ENCODE measurements at places on chromosomes 11 and 22. TPM values are rescaled to one million over a fixed set of nuclear protein-coding genes. Genes with fewer than 3 reads are reported as not detected.

DNA sequence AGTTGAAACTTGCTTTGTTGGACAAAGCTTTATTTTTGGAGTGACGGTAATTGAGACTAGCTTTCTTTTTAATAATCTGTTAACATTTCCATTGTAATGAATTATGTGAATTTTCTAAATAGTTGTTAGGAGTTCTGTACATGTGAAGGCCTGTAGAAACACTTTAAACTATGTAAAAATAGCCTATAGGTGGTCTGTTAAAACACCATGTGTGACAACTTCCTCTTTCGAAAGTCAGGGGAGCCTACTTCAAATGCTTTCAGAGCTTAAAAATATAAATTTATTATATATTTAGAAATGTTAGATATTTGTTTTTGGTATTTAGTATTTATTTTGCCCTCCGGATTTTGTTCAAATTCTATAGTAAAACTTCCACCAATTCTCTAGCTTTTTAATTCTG is 28.7 kb downstream of the DDIAS start:
- no peak overlapping the region for H3K27ac ChIP-seq
- DNase-seq: no peak
- no peaks in the 10 kb centered on the region for H3K4me1 ChIP-seq
- no peaks in the 10 kb centered on the region for H3K36me3 ChIP-seq
- H3K4me3 ChIP-seq: no peak overlapping the region

HSPB2 gene
- 1.9 TPM for total RNA-seq

- no peak for DNase-seq
- H3K4me3 ChIP-seq: no peak overlapping the region
- no peaks in the 10 kb centered on the region for H3K4me1 ChIP-seq
- peaks cover 40% of the 10 kb centered on the region for H3K36me3 ChIP-seq
- no peak overlapping the region for H3K27ac ChIP-seq
Observed at GRCh38 chr11:86274503-86274902, 27.5 kb upstream of the HIKESHI start.

GRCh38 chr11:45885921-45886721 is 670 bp downstream of the MAPK8IP1 start:
- H3K36me3 ChIP-seq: peaks cover 5% of the 10 kb centered on the region
- no peak for DNase-seq
- no peak overlapping the region for H3K27ac ChIP-seq

DNA sequence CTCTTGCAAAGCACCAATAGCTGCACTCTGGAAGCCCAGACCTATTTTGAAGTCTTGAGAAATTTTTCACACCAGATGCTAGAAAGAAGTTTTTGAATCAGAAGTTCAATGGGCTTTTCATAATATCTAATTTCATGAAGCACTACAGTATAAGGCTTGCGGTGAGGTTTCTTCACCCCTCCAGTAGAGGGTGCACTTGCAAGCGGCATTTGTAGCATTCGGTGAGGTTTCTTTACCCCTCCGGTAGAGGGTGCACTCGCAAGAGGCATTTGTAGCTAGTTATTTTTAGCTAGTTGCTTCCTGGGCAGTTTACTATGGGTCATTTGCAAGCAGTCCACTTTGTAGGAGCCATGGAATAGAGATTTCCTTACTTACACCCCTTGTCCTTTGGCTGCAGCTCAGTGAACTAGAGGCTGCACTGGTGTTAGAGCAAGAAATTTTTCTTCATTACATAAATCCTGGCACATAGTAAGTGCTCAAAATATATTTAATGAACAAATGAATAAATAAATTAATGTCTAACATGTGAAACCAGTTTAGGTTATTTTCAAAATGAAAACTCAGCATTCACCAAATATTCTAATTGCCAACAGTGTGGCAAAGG is 7.8 kb upstream of the NOX4 start:
- H3K27me3 ChIP-seq: no peaks in the 10 kb centered on the region
- DNase-seq: no peak
- H3K4me1 ChIP-seq: peaks cover 26% of the 10 kb centered on the region
- H3K4me3 ChIP-seq: no peak overlapping the region

GRCh38 chr11:29119116-29119515 is 897.7 kb downstream of the KCNA4 start:
- peak; percentile 21 for DNase-seq
- H3K27ac ChIP-seq: peak overlapping the region; percentile 99
- H3K4me1 ChIP-seq: peaks cover 64% of the 10 kb centered on the region
- peak overlapping the region; percentile 86 for H3K4me3 ChIP-seq
- H3K36me3 ChIP-seq: no peaks in the 10 kb centered on the region

GRCh38 chr22:19873138-19873959 is 18.7 kb upstream of the GNB1L start:
- no peak overlapping the region for H3K27ac ChIP-seq
- no peak for DNase-seq
- H3K4me3 ChIP-seq: no peak overlapping the region
- H3K4me1 ChIP-seq: peaks cover 12% of the 10 kb centered on the region
- H3K36me3 ChIP-seq: no peaks in the 10 kb centered on the region
- H3K27me3 ChIP-seq: no peaks in the 10 kb centered on the region

MUC6 gene
- not detected for total RNA-seq

DNA sequence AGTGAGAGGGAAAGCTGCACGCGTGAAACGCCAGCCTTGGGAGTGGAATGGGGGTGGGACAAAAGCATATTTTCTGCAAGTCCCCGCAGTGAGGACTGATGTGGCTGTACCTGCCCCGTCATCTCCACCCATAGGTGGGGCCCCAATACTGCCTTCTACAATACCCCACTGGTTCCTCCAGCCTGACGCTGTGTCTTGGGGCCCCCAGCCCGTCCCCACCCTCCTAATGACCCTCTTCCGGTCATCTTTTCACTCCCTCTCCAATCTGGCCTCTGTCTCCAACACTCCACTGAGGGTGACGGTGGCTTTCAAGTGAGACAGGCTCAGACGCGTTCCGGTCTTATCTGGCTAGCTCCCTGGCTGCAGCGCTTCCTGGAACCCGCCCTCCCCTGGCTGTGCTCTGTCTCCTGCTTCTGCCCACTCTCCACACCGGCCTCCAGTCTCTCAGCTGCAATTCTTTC is 104.2 kb downstream of the MICAL3 start:
- no peaks in the 10 kb centered on the region for H3K36me3 ChIP-seq
- peak overlapping the region; percentile 23 for H3K4me3 ChIP-seq
- H3K27me3 ChIP-seq: no peaks in the 10 kb centered on the region
- no peak for DNase-seq
- H3K27ac ChIP-seq: no peak overlapping the region

KCNQ1 gene
- not detected for total RNA-seq

GRCh38 chr11:114075891-114076441 is 16.5 kb downstream of the ZBTB16 start:
- H3K27me3 ChIP-seq: peaks cover 63% of the 10 kb centered on the region
- H3K4me3 ChIP-seq: peak overlapping the region; percentile 16
- H3K4me1 ChIP-seq: peaks cover 7% of the 10 kb centered on the region
- H3K36me3 ChIP-seq: no peaks in the 10 kb centered on the region
- DNase-seq: peak; percentile 60

POU2F3 gene
- total RNA-seq: not detected

- H3K36me3 ChIP-seq: no peaks in the 10 kb centered on the region
- DNase-seq: no peak
- H3K27me3 ChIP-seq: peaks cover 19% of the 10 kb centered on the region
- H3K4me1 ChIP-seq: no peaks in the 10 kb centered on the region
- H3K4me3 ChIP-seq: no peak overlapping the region
Observed at GRCh38 chr11:1121331-1121812, 36.4 kb upstream of the MUC5AC start.

SCUBE1 gene
- not detected for total RNA-seq
